ENCODE measurements at places on chromosomes 2 and 18.

GRCh38 chr18:70311726-70312125, 22.9 kb downstream of the SOCS6 start:
- no peak overlapping the region for H3K27ac ChIP-seq
- no peaks in the 10 kb centered on the region for H3K36me3 ChIP-seq
- no peaks in the 10 kb centered on the region for H3K4me1 ChIP-seq
- no peak for DNase-seq

DNA sequence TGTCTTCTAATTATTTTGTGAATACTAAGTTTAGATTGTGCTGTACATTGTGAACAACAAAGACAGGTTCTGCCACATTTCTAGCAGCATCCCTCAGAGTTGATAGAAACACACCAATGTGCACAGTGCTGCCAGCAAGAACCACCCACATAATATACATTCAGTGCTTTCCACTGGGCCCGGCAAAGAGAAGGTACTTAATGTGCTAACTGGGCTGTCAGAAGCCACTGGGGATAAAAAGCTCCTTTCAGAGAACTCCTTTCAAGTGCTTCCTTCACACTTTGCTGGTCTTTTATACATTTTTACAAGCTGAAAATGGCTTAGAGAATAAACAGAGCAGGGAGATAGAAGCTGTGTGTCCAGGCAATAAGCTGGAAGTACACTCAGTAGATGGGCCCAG, 58.0 kb upstream of the CAPN13 start:
- H3K4me1 ChIP-seq = no peaks in the 10 kb centered on the region
- H3K36me3 ChIP-seq = no peaks in the 10 kb centered on the region
- no peak for DNase-seq
- no peak overlapping the region for H3K27ac ChIP-seq

- H3K4me1 ChIP-seq = peaks cover 3% of the 10 kb centered on the region
- H3K27me3 ChIP-seq = no peaks in the 10 kb centered on the region
- H3K4me3 ChIP-seq = no peak overlapping the region
- DNase-seq = no peak
- peaks cover 2% of the 10 kb centered on the region for H3K36me3 ChIP-seq
These were observed 108.6 kb downstream of the AGPS start for GRCh38 chr2:177501186-177501585.

DNA sequence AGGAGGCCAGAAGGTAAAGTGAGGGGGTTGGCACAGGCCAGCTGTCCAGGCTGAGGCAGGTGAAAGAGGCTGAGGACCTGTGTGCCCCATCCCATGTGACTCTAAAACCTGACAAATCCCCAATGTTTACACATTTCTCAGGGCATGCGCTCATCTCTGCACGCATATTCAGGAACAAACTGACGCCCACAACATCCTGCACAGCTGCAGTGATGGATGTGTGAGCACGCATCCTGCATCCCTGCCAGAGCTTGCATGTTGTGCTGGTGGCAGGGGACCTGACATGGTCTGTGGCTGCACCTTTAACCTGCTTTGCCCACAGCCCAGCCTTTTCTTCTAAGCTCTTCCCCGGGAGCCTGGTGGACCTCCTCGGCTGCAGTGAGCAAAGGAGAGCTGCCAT, 83.1 kb downstream of the FBXO15 start:
- H3K36me3 ChIP-seq = peaks cover 4% of the 10 kb centered on the region
- peak overlapping the region; percentile 89 for H3K27ac ChIP-seq
- no peaks in the 10 kb centered on the region for H3K27me3 ChIP-seq
